ENCODE measurements at places on chromosomes 16 and 17.

DNA sequence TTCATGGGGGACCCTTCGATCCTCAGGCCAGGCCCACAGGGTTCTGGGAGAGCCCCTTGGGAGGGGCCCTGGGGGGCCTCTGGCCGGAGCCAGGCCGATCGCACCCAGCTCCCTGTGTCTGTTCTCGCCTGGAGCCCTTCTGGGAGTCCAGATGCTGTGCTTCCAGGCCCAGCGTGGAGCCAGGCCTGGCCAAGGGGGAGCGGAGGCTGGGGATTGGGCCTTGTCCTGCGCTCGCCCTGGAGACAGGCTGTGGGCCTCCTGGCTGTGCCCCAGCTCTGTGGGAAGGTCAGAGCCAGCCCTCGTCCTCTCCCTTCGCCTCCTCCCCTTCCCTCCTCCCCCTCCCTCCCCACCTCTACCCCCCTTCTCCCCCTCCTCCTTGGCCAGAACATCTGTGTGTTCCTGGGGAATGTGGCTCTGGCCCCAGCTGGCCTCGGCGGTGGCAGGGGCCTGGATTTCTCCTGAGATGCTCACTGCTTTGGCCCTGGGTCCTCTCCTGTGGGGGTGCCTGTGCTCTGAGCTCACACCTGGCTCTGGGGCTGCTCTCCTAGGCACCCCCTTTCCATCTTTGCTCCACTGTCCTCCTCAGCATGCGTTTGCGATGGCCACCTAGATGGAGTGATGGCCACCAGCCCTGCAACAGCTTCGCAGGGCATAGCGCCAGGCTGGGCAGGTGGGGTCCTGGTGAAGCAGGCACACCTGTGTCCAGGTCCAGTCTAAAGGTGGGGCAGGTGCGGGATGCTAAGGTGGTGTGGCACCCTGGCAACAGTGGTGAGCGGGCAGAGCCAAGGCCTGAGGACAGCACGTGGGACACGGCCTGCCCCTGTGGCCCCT, 90.6 kb upstream of the CIBAR2 start:
- DNase-seq, result no peak

DNA sequence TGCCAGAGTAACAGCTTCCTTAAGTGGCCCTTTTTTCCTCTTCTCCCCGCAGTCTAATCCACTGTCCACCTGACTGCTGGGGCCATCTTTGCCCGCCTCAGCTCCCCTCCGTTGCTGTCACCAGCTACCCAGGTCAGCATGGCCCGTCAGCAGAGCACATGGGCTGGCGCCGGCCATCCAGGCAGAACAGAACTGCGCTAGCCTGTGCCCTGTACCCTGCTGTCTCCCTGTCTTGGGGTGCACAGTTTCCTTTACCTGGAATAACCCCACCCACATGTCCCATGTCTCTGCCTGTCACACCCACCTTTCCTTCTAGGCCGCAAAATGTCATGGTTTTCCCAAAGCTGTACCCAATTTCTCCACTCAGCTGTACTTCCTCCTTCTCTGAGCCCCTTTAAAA, 55.7 kb downstream of the GNAO1 start:
- DNase-seq, result no peak

DNA sequence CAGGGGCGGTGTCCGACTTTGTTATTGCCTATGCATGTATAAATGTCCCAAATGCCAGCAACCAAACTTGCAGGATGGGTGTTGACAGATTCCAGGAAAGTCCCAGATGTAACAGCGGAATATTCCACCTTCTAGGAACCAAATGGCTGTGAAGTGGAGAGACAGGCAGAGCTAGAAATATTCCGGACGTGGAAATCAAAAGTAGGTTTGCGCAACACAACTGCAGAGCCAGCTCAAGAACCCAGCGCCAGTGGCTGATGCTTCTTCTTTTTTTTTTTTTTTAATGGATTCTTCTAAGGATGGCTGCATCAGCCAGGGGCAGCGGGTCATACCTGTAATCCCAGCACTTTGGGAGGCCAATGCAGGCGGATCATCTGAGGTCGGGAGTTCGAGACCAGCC, 601.7 kb downstream of the MAF start:
- DNase-seq, result no peak

DNA sequence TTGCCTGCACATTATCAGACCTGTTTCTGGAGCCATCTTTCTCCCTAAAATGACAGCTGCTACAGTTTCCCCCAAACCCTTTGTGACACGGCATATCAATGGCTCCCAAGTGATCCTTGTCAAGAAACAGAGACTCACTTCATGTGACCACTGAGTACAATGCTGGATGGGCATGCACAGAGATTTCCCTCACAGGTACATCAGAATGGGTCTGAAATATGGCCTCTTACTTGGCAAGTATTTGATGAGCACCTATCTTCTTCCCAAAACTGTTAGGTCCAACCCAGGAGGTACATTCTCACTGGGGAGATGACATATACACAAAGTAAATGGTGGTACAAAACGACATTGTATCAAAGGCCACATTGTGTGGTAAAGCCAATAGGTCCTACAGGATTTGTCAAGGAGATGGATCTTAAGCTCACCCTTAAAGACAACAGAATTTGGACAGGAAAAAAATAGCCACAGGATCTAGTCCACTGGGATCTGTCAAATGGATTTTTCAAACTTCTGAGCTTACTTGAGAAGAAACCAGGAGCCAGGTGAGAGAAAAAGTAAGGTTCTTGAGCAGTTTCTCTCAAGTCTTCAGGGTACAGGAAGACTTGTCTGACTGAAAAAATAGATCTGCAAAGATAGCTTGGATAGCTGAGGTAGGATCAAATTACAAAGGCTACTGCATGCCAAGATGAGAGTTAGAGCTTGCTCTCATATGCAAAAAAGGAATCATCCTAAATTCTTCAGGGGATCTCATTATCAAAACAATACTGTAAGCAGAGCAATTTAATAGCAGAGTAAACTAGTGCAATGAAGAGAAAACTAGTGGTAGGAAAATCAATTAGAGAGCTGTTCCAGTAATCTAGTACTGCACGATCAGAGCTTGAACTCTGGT, 28.8 kb downstream of the RNF43 start:
- DNase-seq, result no peak

GRCh38 chr16:74725651-74726455, 25.2 kb upstream of the MLKL start:
- DNase-seq, result no peak

- no peak for DNase-seq
Measured at GRCh38 chr16:3012828-3013420, at the start of gene CLDN9. TSS of gene CLDN9 (plus strand) at chr16:3012923. CDS start at chr16:3013363, 440 bp downstream.

- DNase-seq, result no peak
Measured at GRCh38 chr17:82929676-82930042, 89.8 kb upstream of the ZNF750 start.

DNA sequence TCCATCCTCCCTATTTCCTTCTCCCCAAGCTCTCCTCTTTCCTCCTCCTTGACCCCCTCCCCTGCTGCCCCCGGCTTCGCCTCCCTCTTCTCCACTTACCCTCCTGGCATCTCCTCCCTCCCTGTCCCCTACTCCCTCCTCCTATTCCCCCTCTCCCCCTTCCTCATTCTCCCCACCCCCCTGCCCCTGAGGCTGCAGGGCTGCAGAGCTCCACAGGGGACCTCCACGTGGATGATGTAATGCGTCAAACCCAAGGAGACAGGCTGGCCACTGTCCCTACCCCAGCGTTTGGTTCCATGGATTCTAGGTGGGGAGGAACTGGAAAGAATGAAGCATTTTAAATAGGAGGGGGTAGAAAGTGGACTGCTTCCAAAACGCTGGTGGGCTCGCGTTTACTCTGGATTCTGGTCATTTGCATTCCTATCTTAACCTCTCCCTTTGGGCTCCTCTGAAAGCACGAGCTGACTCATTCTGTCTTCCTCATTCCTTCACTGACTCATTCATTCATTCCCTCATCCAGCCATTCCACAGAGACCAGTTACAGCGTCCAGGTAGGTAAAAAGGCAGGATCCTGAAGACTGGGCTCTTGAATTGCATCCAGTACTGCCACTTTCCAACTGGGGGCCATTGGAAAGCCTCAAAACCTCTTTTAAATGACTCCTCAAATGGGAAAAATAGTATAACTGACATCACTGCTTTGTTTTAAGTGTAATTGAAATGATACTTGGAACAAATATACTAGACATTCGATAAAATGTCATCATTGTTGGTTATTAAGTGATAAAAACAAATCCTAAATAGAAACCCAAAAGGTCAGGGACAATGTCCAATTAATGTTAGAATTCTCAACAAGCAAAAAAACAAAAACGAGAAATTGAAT, 943 bp upstream of the COTL1 start:
- DNase-seq, result no peak

GRCh38 chr16:86789621-86790051, 211.3 kb downstream of the FOXL1 start:
- no peak for DNase-seq

GRCh38 chr17:40695874-40696472, 7.6 kb downstream of the KRT24 start:
- DNase-seq, result no peak

- DNase-seq, result no peak
Measured at GRCh38 chr16:4316864-4317531, 1.1 kb downstream of the GLIS2 start.

GRCh38 chr17:81573794-81574642, 21.9 kb upstream of the FAAP100 start:
- DNase-seq, result no peak

GRCh38 chr17:74431568-74432423, at the start of gene GPRC5C:
TSS of gene GPRC5C (plus strand) at chr17:74432088. CDS start at chr17:74439777, 7,689 bp downstream.
- peak; percentile 82 for DNase-seq

- DNase-seq, result peak; percentile 31
Measured at GRCh38 chr16:47392081-47392480, 68.8 kb downstream of the ITFG1 start.

- DNase-seq, result no peak
Measured at GRCh38 chr17:78432226-78433012, 54.0 kb downstream of the PGS1 start.

DNA sequence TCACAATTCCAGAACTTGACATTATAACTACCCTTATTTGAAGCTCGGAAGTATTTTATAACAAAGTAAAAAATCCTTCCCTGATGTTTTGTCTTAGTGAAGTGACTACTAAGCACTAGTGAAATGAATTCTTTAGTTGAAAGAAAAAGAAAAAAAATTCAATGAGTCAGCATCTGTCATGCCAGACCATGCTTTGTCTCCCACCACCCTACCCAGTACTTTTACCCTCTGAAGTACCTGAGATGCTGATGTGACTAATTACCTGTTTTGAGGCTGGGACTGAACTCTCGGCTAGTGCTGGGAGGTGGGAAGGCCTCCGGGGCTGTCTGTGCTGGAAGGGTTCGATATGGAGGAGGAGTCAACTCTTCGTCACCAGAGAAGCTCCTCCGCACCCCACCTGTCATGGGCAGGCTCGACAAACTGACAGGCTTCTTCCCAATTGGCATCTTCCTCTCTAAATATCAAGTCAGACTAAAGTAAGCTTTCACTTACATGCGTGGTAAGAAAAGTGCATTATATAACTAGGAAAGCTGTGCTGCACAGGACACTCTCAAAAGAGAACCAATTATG, 19.6 kb downstream of the NME2 start:
- DNase-seq, result no peak

DNA sequence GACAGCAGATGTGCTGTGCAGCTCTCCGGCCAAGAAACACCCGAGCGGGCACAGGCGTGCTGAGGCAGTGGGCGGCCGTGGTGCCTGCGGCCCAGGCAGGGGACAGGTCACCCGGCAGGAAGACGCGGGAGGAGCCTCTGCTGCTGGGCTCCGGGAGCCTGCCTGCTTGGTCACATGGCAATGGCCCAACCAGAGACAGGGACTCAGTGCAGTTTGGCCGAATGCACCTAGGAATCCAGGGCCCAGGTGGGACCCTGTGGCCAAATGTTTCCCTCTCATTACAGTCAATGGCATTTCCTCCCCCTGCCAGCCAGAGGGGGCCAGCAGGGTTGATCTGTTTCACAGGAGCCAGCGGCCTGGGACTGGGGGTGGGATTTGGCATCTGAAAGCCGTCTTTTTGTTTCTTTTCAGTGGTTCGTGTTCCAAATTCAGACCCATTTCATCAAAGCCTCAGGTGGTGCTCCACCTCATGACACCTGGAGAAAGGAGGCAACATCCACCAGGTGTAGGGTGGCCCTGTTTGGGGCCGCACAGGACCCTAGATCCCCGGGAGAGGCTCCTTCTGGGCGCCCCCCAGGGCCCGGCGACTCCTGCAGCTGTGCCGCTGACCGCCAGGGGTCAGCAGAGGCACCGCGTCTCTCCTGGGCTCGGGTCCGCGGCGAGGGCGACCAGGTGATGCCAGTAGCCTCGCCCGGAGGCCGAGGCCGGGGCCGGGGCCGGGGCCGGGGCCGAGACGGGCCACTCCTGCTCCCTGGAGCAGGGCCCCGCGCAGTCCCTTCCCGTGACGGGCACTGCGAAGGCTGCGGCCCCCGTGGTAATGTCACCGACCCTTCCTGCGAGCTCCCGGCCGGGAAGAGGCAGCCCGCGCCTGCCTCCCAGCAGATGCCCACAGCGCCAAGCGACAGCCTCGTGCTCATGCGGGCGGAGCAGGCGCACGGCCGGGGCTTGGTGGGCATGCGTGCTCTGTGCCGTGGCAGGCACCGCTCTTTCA, 118.5 kb downstream of the C16orf78 start:
- DNase-seq, result peak; percentile 83

DNA sequence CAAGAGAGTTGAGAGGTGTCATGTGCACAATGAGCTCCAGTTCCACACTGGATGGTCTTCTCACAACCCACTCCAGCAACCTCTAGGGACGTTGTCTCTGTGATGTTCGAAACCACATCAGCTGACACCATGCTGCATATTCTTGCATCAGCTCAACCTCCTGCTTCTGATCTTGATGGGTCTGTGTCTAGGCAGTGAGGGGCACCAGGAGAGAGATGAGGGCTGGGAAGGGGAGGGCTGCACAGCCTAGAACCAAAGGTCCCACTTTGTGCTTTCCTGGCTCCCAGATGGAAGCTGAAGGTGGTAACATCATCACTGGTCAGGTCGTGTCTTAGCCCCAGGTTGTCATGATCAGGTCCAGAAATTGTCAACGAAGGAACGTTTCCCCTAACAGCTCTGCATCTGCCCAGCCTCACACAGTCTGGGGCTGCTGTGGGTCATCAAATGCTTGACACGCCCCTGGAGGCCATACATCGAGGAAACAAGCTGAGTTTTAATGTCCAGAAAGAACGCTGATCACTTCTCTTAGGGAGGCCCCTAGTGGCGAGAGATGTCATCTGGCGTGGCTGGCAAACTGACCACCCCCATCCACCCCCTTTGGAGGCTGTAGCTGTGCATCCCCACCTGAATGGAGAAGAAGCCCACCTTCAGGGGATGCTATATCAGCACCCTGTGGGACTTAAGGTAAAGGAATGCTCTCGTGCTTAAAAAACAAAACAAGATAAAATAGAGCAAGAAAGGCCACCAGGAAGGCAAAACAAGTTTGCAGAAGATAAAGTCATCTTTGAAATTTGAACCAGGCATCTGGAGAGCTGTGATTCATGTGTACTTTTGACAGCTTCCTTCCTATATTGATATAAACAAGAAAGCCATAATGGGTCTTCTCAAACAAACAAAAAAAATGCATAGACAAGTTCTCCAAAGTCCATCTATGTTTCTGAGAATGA, 58.3 kb downstream of the WIPI1 start:
- DNase-seq, result peak; percentile 88

- DNase-seq, result no peak
Measured at GRCh38 chr17:15912416-15912955, 32.4 kb upstream of the ADORA2B start.

Data from GM10248 (cell line).